Upper lobe of left lung (tissue), 6 donors: ENCODE measurements at places on chromosomes 16 and 17.

DNA sequence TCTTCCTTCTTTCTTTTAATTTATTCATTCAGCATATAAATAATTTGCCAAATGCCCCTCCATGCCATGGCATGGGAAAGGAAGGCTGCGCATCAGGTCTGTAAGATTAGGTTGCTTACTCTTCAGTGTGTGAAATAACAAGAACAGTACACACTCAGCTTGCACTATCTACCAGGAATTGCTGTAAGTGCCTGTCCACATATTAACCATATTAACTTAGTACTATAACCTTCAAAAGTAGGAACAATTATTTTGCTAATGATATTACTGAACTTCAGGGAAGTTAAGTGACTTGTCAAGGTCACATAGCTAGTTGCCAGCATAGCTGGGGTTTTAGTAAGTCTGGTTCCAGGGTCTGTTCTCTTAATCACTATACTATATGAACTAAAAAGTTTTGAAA, 89.2 kb upstream of the PMFBP1 start:
- DNase-seq: no peak

DNA sequence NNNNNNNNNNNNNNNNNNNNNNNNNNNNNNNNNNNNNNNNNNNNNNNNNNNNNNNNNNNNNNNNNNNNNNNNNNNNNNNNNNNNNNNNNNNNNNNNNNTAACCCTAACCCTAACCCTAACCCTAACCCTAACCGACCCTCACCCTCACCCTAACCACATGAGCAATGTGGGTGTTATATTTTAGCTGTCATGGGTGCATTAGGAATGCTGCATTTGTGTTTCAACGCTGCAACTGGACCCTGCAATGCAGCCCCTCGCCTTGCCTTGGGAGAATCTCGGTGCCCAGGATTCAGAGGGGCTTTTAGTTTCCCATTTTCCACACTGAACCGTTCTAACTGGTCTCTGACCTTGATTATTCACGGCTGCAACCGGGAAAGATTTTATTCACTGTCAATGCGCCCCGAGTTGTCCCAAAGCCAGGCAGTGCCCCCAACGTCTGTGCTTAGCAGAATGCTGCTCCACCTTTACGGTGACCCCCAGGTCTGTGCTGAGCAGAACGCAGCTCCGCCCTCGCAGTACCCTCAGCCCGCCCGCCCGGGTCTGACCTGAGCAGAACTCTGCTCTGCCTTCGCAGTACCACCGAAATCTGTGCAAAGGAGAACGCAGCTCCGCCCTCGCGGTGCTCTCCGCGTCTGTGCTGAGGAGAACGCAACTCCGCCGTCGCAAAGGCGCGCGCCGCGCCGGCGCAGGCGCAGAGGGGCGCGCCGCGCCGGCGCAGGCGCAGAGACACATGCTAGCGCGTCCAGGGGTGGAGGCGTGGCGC, 43.3 kb downstream of the POLR3K start:
- peak; percentile 80 for DNase-seq

- DNase-seq: no peak
Measured at GRCh38 chr17:59105852-59106462, 723 bp downstream of the TRIM37 start.

DNA sequence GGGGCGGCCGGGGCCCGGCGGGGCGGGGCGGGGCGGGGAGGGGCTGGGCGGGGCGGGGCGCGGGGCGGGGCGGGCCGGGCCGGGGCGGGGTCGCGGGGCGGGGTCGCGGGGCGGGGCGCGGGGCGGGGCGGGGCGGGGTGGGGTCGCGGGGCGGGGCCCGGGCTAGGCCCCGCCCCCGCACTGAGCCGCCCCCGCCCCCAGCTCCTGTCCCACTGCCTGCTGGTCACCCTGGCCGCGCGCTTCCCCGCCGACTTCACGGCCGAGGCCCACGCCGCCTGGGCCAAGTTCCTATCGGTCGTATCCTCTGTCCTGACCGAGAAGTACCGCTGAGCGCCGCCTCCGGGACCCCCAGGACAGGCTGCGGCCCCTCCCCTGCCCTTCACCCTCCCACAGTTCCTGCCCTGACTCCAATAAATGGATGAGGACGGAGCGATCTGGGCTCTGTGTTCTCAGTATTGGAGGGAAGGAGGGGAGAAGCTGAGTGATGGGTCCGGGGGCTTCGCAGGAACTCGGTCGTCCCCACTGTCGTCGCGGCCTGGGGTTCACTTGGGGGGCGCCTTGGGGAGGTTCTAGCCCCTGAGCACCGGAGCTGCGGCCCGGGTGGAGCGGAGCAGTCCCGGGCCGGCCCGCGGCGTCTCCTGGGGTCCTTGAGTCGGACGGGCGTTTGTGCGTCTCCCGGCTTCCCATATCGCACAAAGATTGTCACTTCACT, 795 bp upstream of the HBM start:
- DNase-seq: no peak

DNA sequence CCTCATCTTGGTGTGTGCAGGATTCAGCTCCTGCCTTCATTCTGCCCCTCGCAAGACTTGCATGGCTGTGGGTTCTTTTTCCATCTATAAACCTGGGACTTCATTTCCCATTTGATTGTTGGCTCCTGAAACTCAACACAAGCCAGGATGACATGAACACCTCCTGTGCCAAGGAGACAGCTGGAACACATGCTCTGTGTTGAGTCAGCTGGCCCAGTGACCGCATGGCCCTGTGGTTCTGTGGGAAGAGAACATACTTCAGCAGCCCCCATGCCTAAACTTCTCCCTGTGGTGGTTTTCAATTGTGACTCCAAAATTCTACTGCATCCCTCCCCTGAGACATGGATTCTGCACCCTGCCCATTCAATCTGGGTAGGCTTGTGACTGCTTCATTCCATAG, 57.9 kb upstream of the FOXF1 start:
- no peak for DNase-seq

DNA sequence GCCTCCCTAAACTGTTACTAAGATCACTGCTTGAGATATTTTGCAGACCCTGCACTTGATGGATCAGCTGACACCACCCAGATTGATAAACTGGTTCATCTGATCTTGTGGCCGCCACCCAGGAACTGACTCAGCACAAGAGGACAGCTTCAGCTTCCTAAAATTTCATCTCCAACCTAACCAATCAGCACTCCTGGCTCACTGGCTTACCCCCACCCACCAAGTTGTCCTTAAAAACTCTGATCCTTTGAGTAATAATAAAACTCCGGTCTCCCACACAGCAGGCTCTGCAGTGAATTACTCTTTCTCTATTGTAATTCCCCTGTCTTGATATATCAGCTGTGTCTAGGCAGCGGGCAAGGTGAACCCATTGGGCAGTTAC, 174.8 kb downstream of the UTP18 start:
- DNase-seq: no peak

DNA sequence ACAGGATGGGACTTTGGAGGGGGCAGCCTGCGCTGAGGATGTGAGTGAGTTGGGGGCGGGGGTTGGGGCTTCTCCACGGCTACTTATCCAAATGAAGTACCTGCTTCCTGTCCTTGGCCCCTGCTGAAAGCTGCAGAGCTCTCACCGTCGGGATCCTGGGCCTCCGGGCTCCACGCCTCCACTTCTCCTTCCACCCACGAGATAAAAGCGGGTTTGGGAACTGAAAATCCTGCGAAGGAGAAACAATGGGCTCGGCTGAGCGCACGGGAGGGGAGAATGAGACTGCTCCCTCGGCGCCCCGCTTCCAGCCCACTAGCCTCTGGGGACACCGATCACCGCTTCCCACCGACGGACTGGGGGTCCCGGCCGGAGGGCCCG, 486 bp downstream of the ZNF785 start:
- DNase-seq: no peak

DNA sequence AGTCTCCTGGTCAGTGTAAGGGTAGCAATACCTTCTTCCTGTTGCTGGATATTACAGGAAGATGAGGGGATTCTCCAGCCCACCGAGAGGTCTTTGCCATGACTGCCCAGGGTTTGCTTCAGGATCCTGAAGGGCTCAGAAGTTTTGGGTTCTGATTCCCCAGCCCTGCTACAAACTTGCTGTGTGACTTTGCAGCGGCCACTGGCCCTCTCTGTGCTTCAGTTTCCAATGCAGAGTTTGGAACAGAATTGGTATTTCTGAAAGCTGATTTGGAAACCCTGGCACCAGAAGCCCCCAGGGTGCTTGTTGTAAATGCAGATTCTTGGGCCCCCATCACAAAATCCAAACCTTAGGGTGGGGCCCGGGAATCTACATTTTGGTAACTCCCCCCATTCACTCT, 14.7 kb downstream of the KCNG4 start:
- no peak for DNase-seq

- no peak for DNase-seq
Measured at GRCh38 chr17:6853764-6854442, 22.4 kb upstream of the TEKT1 start.

- DNase-seq: no peak
Measured at GRCh38 chr16:86222965-86223551, 287.3 kb upstream of the FOXF1 start.

- no peak for DNase-seq
Measured at GRCh38 chr17:81287152-81287551, 8.0 kb downstream of the SLC38A10 start.

DNA sequence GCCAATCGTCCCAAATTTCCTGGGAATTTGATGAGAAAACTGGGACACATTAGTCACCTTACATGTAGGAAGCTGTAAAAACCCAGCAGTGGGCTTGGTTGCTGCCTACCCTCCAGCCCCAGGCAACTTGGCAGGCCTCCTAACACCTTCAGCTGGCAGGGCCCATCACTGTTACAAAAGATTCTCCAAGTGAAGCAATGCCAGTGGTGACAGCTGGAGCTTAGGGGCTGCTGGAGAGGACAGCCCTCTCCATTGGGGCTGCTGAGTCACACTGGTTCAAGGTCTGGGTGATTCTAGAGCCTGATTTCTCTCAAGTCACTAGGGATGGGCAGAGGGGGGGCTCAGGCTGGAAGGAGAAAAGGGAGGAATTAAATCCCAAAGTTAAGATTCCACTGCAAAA, 180.6 kb downstream of the COPRS start:
- DNase-seq: no peak

- DNase-seq: no peak
Measured at GRCh38 chr16:86786338-86786737, 208.0 kb downstream of the FOXL1 start.

DNA sequence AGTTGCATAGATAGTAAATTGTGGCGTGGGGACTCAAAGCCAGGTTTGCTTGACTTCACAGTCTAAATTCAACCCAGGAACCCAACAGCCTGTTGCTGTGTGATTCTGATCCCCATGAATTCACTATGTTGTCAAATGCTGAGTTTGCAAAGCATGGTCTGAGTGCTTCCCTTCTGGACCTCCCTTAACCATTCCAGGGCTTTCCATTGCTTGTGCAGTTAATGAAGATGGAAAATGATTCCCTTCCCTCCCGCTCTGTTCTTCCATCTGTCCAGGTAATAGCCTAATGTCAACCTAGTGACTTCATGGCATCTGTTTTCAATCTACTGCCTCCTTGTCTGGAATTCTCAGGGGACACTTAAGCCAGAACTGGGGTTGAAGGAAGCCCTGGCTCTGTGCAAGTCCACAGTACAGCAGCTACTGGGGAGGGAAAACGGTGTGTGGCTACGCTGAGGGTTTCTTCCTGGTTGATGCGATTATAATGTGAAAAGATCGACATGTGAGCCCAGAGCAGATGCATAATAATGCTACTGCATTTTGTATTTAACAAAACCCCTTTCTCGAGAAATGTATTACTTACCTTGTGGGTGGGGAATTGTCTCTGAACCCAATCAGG, 206.7 kb downstream of the CDH13 start:
- DNase-seq: no peak

- no peak for DNase-seq
Measured at GRCh38 chr16:58011652-58012051, 10.4 kb downstream of the USB1 start.

GRCh38 chr17:79211061-79211770, 136.6 kb downstream of the ENGASE start:
- DNase-seq: no peak

- DNase-seq: no peak
Measured at GRCh38 chr17:40547079-40547784, 18.0 kb downstream of the CCR7 start.

DNA sequence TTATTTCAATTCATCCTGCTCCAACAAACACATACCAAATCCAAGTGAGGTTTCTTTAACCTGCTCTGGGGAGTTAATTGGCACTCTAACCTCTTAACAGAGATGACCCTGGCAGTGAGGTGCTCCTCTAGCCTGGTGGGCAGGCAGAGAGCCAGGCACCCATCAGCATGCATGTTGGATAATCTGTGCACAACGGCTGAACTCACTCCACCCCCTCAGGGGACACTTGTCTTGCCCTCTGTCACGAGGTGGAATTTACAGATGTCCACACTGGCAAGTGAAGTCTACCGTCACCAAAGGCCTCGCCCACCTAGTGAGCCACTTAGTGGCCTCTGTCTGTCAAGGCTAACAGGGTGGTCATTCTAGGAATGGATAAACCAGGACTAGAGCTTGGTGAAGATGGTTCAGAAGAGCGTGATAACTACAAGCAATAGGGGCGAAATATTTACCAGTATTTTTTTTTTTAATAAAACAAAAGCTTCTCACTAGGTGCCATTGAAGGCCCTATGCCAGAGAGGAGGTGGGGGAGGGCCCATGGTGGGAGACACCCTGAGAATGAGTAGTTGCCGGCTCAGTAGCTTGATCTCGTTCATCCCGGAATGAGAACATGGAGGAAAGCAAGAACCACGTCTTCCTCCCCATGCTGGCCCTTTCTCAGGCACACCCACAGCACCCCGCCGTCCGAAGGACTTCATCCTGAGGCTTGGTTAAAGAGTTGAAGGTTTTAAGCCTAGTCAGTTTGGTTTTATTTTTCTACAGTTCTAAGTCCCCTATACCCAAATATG, 25.2 kb downstream of the PLD6 start:
- DNase-seq: no peak

GRCh38 chr17:42849451-42850181, 1.4 kb upstream of the AOC3 start:
- DNase-seq: no peak

- DNase-seq: no peak
Measured at GRCh38 chr17:13025258-13025627, 7.4 kb upstream of the ELAC2 start.

DNA sequence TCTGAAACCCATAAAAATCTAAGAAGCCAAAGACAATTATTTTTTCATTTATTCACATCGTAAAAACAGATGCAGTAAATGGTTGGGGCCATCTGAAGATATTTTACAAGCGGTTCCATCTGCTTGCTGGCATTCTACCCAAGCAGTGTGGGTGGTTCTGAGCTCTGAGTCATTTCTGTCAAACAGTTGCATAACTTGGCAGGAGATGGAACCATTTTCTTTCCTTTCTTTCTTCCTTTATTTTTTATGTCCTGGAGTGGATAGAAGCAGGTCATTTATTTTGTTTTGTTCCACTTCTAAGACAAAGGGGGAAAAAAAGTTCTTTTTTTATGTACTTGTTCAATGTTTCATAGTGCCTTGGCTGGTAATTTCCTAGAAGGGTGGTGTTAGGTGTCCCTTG, 1151.9 kb upstream of the GOT2 start:
- DNase-seq: no peak

DNA sequence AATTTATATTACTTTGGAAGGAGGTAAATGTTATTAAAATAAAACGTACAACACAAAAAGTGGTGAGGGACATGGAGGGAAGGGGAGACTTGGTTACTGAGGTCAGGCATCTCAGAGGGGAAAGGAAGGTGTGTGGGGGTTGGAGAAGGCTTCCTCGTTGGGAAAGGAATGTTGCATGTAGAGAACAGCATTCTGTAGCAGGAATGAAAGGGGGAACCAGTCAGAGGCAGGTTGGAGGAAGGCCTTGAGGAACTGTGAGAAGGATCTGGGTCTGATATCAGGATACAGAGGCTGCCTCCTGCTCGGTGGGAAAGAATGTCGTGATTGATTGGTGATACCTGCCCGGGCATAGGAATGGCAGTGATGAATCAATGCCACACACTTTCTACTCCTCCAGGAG, 103.3 kb upstream of the ZFHX3 start:
- DNase-seq: no peak
